HuH-7 (cell line): ENCODE measurements at places on chromosomes 12 and 14.

DNA sequence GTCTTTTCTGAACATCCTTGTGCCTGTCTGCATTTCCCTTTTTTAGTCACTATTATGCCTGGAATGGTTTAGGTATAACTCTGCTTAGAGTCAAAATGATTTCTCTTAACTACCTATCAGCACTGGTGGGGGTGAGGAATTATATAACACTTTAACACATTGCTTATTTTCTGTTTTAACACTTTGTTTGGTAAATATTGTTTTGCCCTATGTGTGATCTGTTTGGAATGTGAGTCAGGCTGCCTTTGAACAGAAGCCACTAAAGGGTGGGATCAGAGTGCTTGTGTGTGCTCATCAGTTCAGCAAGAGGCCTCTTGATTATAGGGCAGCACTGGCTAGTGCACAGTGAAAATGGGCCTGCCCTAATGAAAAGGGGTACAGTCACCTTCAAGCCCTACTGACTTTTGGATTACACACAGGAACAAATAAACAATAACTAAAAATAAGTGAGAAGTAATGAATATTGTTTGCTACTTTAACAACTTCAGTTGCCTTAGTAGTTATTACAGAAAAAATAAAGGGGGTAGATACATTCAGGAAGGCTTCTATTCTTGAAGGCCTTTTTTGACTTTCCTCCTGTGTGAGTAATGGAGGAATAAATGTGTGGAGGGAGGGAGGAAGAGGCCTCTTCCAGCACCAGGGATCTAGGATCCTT is 23.2 kb downstream of the NGDN start:
- no peak for DNase-seq

DNA sequence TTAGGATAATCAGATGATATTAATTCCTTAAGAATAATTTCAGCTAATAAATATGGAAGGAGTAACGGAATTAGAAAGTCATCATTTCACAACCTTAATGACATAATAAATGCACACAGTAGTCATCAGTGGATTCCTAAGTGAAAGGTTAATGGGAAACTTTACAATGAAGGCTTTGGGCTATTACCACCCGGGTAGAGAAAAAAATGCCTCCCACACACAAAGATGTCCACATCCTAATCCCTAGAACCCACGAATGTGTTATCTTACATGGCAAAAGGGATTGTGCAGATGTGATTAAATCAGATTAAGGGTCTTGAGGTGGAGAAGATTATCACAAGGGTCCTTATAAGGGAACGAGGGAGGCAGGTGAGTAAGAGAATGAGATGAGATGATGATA is 5.6 kb downstream of the TMED10 start:
- DNase-seq: no peak

- DNase-seq: peak; percentile 35
Observed at GRCh38 chr12:25249931-25250738, 594 bp downstream of the KRAS start.

GRCh38 chr14:75753696-75754095 is 92.7 kb downstream of the TTLL5 start:
- no peak for DNase-seq

- no peak for DNase-seq
Observed at GRCh38 chr12:67780580-67781084, 132.1 kb downstream of the DYRK2 start.

GRCh38 chr12:111453071-111453989 is 47.6 kb downstream of the SH2B3 start:
- DNase-seq: no peak

- DNase-seq: no peak
Observed at GRCh38 chr14:55589171-55589570, 9.2 kb downstream of the KTN1 start.

- DNase-seq: no peak
Observed at GRCh38 chr14:72616811-72617210, 277.1 kb downstream of the DPF3 start.

- no peak for DNase-seq
Observed at GRCh38 chr14:23876160-23876750, 77.3 kb upstream of the DHRS4 start.

GRCh38 chr12:27076468-27076867 is 5.9 kb downstream of the C12orf71 start:
- no peak for DNase-seq

GRCh38 chr14:77457115-77457521 is 283 bp downstream of the VIPAS39 start:
- no peak for DNase-seq

DNA sequence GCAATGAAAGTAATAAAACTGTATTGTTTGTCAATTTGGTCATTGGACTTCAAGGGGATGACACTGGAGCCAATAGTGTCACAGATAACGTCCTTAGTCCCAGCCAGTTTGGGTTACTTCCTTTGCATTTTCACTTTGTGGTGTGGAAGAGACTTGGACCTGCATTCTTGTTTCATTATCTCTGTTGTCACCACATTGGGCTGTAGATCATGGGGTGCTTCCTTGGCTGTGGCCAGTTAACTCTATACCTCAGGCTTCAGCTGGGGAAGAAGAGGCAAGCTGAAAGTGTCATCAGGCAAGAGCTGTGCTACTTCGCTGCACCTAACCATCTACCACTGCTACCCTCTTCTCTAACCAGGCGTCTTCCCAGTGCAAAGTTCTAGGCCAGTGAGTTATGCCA is 15.1 kb upstream of the CISTR start:
- DNase-seq: no peak

- peak; percentile 49 for DNase-seq
Observed at GRCh38 chr14:76456200-76456599, 80.3 kb downstream of the ESRRB start.

- DNase-seq: no peak
Observed at GRCh38 chr12:12440784-12441428, 84.0 kb downstream of the BORCS5 start.

DNA sequence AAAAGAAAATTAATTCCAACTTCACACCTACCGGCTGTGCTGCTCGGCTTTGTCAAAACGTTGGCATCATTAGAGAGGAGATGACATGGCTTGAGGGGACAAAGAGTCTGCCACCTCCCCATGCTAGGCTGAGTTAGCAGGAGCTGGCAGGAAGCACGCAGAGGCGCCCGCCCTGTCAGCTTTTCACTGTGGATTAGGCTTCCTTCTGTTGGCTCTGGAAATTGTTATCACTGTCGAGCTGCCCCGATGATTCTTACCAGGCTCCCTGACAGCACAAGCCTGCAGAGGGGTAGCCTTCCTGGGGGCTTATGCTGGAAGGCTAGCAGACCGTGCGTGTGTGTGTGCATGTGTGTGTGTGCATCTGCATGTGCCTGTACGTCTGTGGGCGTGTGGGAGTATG is 490.9 kb upstream of the TBX3 start:
- no peak for DNase-seq

DNA sequence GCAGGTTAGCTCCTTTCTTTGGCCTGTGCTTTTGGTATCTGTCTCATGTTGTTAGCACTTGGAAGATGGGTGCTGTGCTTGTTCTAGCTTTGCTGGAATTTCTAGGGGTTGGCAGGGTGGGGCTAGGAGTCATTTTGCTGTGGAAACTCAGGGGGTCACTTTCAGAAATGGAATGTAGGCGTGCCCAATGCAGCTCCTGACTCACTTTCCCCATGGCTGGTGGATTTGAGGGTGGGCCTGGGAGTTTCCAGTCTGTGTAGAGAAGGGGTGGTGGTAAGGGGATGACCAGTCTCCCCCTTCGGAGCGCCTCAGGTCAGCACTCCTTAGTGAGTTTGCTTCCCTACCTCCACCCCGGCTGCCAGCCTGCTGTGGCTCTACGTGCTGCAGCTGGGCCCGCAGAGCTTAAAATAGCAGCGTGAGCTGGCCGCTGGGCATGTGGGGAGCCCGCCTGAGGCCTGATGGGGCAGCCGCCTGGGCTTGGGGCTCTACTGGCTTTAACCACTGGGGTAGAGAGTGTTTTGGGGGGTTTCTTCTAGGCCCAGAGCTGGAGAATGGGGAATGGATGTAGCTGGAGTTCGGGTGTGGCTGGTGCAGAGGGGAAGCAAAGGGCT is 108.2 kb downstream of the TSPAN9 start:
- DNase-seq: no peak

- DNase-seq: no peak
Observed at GRCh38 chr12:105357162-105357691, 26.7 kb downstream of the C12orf75 start.

- no peak for DNase-seq
Observed at GRCh38 chr14:22890416-22890815, 7.4 kb downstream of the REM2 start.

DNA sequence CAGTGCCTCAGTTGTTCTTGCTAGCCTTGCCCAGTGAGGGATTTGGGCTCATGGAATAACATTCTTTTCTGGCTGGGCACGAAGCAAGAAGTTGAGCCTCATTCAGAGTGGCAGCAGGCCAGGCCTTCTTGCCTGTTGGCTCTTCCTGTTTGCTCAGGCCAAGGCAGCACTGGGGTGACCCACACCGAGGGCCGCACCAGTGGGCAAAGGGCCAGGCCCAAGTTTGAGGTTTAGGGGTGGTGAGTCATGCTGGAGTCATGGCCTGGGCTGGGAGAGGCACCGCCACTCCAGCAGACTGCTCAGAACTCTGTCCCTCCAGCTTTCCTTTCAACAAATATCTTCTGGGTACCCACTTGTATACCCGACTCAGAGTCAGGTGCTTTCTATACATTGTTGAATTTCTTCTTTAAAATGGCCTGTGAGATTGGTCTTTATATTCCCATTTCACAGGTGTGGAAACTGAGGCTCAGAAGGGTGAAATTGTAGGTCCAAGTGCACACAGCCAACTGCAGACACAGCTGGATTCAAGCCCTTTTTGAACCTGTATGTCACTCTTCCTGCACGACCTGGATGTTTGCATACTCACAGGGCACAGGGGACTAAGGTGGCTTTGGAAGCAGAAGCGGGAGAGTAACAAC is 279.4 kb downstream of the FOXN3 start:
- DNase-seq: no peak

DNA sequence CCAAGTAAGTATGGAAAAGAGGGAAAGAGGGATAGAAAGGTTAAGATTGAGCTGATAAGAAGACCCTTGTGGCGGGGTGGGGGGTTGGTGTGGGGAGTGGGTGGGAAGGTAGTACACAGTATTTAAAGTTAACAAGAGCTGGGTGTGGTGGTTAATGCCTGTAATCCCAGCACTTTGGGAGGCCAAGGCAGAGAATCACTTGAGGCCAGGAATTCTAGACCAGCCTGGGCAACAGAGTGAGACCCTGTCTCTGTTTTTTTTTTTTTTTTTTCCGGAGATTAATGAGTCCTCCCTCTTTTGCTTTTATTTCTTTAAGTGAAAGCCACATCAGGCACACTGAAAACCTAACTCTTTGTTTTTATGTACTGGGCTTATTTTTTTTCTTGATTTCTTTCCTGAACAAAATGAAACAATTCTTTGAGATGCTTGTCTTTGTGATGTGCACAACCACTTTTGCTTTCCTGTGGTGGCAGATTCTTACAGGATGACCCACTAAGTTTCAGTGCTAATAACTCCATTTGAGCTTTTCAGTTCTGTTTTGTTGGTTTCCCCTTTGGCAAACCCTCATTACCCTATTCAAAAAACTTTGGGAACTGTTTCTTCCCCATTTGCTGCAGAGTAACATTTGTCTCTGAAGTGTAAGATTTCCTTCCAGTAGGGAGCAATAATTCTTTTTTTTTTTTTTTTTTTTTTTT is 54.8 kb downstream of the WNK1 start:
- DNase-seq: no peak
